ENCODE measurements at places on chromosomes 1 and 21. TPM values are rescaled to one million over a fixed set of nuclear protein-coding genes. Genes with fewer than 3 reads are reported as not detected.
A peak's percentile ranks its signal among the peaks of the same experiment; 100 is the strongest.

The INSRR gene
- 1.2 TPM for total RNA-seq

The CDCA8 gene
- total RNA-seq, result 5.9 TPM

The PDXK gene
- 89.8 TPM for total RNA-seq

The TMEM125 gene
- not detected for total RNA-seq

The MRPS6 gene
- 48.4 TPM for total RNA-seq

The KIF17 gene
- total RNA-seq, result 0.77 TPM

The C8A gene
- total RNA-seq, result not detected

DNA sequence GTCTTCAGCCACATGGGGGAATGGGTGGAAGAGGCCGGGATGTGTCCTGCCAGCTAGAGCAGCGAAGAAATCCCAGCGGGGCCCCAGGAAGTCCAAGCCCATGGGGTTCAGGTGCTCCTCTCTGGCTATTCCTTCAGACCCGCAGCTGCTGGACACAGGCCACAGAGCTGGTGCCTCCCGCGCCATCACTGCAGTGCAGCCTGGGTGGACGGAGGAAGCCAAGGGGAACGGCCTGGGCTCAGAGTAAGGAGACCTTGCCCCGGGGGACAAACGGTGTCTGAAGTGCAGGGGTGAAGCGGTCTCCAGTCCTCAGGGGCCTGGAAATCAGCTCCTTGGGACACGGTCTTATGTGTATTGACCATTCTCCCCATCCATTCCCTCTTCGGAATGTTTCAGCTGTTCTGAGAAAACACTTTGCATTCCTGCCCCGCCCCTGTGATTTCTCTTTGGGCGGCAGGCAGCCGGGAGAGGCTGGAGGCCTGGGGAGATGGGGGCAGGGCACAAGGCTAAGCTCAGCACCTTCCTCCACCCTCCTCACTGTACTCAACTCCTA is 18.4 kb downstream of the MTHFR start:
- DNase-seq, result peak; percentile 63

DNA sequence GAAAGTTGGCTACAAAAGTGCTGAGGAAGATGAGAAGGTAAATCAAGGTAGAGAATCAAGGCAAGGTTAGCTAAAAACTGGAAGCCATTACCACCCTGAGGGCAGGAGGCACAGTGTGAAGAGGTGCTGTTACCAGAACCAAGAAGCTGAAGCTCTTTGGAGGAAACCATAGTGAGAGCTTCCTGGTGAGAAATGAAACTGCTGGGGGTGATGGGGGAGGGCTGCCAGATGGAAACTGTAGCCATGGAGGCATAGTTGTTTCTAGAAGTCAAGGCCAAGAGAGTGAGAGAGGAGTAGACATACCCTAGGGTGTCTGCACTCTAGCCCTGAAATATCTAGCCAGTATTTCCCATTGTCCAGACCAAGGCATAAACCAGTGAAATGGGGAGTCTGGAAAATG is 28.7 kb downstream of the IFI44 start:
- no peak for DNase-seq

DNA sequence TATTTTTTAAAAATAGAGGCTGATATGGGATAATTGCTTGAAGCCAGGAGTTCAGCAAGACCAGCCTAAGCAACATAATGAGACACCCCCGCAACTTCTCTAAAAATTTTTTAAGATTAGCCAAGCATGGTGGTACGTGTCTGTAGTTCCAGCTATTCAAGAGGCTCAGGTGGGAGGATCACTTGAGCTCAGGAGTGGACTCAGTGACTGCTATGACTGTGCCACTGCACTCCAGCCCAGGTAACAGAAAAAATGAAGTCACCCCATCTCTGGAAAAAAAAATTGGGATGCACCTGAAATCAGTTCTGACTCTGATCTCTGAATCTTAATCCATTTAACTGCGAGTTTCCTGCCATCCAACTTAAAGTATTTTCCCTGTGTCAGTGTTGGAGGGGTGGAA is 124.2 kb downstream of the MRPS6 start:
- DNase-seq, result no peak

DNA sequence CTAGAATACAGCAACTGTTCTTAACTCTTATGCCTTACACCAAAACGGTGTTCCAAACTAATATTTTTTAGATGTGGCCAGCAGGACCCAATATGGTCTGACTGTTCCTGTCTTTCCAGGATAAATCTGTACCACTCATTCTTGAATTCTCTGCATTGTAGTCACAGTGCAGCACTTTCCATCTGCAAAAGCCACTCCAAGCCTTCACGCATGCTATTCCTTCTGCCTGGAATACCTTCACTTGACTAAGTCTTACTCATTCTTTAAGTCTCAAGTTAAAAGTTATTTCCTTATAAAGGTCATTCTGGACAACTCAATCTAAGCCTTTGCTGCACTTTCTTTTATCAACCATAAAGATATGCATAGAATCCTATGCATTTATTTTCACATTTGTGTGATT is 1194.5 kb downstream of the PLA2G4A start:
- no peak for DNase-seq

GRCh38 chr1:62687421-62687902 is 724 bp downstream of the DOCK7 start:
- peak; percentile 18 for DNase-seq

DNA sequence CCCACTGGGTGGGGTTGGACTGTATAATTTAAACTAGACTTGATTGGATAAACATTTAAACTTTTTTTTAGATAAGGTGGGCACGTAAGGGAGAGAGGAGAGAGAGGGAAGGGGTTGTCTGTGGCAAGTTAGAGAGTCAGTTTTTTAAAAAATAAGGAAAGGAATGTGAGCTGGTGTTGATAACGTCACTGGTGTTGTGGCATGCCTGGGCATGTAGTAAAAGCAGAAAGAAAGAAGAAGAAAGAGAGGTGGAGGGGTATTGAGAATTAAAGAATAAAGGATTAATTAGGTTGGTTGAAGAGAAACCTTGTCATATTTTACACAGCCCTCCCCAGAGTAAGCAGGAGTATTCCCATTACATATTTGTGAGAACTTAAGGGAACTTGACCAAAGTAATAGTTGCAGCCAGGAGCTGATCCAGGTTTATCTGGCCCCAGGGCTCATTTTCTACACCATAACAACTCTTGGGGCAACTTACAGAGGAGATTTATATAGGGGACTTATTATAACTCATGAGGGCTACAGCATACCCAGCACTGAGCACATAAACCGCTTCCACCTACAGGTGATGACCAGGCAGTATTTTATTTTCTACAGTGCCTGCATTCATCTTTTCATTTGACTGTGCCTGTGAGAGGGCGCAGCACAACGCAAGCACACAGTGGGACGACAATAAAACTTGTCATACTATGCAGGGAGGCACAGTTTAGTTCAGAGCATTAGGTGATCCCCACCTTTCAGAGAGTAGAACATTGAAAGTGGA is 70.2 kb downstream of the CCDC30 start:
- no peak for DNase-seq

DNA sequence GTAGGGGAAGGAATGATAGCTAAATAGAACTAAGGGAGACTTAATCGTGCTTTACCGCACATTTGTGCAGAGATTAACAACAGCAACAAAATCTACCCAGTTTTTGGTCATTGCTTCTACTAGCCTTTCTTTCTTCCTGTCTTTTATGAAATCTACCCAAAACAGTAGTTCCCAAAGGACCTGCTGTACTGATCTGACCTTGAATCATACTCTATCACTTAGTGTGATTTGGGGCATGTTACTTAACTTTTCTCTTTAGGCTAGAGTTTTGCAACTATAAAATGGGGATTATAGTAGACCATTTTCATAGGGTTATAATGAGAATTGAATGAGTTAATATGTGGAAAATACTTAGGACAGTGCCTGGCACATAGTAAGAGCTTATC is 30.5 kb upstream of the MACF1 start:
- DNase-seq, result no peak

DNA sequence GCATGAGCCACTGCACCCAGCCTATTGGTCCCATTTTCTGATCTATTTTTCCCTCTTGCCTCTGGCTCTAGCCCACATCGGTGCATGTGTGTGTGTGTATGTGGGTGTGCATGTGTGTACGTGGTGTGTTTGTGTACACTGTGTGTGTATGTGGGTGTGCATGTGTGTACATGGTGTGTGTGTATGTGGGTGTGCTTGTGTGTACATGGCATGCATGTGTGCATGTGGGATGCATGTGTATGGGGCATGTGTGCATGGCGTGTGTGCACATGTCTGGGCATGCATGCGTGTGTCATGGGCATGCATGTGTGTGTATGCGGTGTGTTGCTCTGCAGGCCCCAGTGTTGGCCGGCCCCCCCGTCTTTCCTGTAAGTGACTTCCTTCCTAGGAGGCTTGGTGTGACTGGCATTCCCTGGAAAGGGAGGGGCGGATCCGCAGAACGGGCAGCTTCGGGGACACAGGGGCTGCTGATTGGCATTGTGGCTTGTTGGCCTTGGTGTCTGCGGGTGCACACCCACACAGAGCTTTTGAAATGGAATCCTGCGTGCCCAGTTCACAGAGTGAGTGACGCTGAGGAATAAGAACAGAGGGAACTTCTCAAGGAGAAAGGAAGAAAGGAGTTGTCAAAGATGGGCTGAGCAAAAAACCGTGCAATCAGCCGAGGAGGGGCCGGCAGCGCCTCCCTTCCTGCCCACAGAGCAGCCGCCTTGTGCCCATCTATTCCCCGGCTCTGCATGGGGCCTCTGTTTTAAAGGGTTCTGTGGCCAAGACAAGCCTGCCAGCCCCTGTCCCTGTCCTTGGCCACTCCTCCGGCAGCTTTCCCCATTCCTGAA is 8.0 kb downstream of the PDXK start:
- DNase-seq, result no peak

- DNase-seq, result no peak
Observed at GRCh38 chr1:88421997-88422396, 262.1 kb upstream of the PKN2 start.

- no peak for DNase-seq
Observed at GRCh38 chr1:7455796-7456721, 315.0 kb upstream of the VAMP3 start.

- no peak for DNase-seq
Observed at GRCh38 chr1:23867542-23867894, 572 bp downstream of the FUCA1 start.

DNA sequence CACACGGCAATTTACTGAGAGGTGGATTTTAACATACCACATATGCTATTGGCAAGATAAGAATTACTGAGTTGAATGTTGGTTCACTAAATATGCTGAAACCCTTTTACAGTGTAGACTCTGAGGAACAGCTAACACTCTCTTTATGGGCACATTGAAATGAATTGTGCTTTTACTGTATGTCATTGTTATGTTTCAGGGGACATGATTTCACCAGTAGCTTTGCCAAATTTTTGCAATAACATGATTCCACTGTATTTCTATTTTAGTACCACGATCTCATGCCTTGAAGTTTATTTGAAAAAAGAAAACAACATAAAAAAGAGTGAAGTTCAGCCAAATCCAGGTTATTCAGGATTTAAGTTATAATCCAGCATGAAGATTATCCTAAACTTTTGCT is 188.5 kb downstream of the HLX start:
- no peak for DNase-seq

- DNase-seq, result peak; percentile 76
Observed at GRCh38 chr1:39132505-39133339, 71.8 kb upstream of the MACF1 start.

GRCh38 chr21:32887026-32887425 is 115.5 kb upstream of the PAXBP1 start:
- no peak for DNase-seq

DNA sequence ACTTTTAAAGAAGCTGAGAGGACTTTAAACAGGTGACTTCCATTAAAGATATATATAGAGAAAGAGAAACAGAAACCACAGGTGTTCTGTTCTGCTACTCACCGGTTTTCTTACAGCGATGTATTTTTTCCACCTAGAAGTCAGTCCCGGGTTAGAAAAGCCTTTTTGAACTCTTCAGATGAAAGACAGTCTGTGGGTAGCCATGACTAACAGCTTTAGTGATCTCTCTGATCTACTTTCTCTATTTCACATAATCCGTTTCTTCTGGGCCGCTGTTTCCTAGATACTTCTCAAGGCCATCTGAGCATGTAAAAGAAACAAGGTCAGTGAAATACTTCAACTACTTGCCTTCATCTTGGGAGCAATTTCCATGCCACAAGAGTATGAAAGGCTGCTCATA is 25.1 kb downstream of the WDR64 start:
- DNase-seq, result no peak

- DNase-seq, result no peak
Observed at GRCh38 chr1:55275941-55276341, 60.8 kb upstream of the USP24 start.

Data from uterus (tissue), 4 donors.